ENCODE measurements at places on chromosomes 5 and 9.

DNA sequence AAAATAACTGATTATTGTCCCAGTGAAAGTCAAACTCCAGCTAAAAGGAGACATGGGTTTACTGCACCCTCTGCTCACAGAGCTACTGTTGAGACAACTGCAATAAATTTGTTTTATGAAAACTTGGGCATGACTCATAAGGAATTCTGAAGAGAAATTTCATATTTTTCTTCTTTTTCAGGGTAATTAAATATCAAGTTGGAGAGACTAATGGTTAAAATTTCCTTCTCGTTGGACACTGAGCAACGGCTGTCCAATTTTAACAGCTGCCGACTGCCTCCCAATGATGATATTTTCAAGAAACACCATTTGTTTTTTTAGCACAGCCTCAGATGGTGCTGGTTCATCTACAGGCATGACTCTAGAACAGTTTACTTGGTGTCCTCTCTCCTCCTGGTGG is 259.2 kb upstream of the RGMB start:
- no peak for DNase-seq

- no peak for DNase-seq
These were observed 416.0 kb downstream of the MAN2A1 start for GRCh38 chr5:110105692-110106091.

GRCh38 chr5:130964231-130965202 is 200.5 kb downstream of the HINT1 start:
- DNase-seq = no peak

GRCh38 chr5:151491062-151491461 is 43.7 kb downstream of the SLC36A1 start:
- no peak for DNase-seq

GRCh38 chr5:58887721-58888409 is 305.0 kb downstream of the RAB3C start:
- DNase-seq = no peak

GRCh38 chr9:136013524-136014034 is 52.4 kb upstream of the UBAC1 start:
- no peak for DNase-seq

- no peak for DNase-seq
These were observed 391.0 kb upstream of the IRX2 start for GRCh38 chr5:3142261-3143027.

DNA sequence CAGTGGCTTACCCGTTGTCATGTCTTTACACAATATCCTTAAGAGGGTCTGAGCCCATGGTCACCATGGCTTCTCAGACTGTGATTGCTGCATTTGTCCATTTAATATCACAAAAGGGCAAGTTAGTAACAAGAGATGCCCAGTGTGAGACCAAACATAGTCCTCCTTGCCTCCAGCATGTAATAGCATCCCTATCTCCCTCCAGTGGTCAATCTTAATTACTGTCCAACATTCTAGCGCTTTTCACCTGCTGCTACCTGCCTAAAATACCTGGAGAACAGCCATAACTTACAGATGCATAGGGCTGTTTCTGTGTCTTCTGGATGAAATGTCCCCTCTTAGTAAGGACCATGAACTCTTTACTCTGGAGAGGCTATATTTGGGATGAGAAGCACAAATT is 267.2 kb upstream of the DAB2 start:
- no peak for DNase-seq

GRCh38 chr9:6040077-6040476 is 24.7 kb upstream of the RANBP6 start:
- no peak for DNase-seq

DNA sequence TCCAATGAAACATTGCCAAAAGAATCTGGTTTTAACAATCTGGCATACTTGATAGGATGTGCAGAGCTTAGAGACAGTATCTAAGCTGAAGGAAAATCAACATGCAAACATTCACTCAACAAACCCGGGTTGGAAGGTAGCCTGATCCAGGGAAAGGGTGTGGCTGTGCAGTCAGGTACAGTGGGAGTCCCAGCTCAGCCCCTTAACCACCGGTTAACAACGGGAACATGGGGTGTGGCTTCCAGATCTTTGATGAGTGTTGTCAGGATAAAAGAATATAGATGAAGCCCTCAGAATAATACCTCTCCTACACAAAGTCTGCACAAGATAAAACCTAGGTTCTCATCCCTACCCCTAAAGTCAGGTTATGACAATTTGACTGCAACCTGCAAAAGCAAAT is 127.3 kb downstream of the CDK5RAP2 start:
- no peak for DNase-seq

DNA sequence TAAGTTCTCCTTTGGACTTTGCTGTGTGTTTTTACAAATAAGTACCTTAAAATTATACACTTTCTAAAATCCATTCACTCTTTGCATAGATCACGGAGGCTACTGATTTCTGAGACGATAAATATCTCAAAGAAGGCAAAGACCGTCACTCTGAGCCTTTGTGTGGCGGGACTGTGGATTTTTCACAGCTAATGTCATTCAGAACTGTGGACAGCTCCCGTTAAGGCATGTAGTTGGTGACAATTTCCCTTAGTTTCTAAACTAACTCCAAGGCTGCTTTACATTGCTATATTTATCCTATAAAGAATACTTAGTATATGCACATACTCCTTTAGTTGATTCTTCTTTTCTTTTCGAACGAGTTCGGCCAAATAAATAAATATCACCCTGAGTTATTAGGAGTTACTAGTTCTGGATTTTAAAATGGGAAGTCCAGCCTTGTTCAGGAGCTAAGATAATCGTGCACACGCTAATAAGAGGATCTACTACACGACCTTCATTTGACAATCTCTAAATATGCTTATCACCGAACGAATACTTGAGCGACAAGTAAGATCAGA is 1.8 kb downstream of the HCN1 start:
- no peak for DNase-seq

GRCh38 chr5:170757182-170757601 is 26.3 kb upstream of the GABRP start:
- no peak for DNase-seq

GRCh38 chr5:40828690-40829661 is 6.0 kb downstream of the RPL37 start:
- no peak for DNase-seq

- peak; percentile 11 for DNase-seq
These were observed 57.0 kb downstream of the C9orf153 start for GRCh38 chr9:86202338-86202882.

GRCh38 chr5:133783481-133783880 is 171.1 kb upstream of the FSTL4 start:
- DNase-seq = no peak

DNA sequence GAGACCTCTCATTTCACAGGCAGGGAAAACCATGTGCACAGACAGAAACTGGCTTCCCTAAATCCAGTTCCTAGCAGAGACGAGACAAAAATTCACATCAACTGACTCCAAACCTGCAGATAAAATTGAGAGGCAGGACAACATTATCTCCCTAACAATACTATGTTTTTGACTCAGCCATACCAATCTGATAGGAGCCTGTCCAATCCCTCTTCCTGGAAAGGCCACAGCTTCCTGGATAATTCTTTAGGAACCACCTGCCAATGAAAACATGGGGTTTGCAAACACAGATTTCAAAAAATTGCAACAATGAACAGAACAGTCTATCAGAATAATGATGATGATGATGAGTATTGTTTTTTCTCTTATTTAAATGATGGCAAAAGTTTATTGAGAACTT is 22.4 kb downstream of the SH3TC2 start:
- no peak for DNase-seq

GRCh38 chr9:93597871-93598646 is 21.7 kb downstream of the PHF2 start:
- DNase-seq = no peak

- no peak for DNase-seq
These were observed 339.2 kb downstream of the ARL15 start for GRCh38 chr5:53971131-53971530.

DNA sequence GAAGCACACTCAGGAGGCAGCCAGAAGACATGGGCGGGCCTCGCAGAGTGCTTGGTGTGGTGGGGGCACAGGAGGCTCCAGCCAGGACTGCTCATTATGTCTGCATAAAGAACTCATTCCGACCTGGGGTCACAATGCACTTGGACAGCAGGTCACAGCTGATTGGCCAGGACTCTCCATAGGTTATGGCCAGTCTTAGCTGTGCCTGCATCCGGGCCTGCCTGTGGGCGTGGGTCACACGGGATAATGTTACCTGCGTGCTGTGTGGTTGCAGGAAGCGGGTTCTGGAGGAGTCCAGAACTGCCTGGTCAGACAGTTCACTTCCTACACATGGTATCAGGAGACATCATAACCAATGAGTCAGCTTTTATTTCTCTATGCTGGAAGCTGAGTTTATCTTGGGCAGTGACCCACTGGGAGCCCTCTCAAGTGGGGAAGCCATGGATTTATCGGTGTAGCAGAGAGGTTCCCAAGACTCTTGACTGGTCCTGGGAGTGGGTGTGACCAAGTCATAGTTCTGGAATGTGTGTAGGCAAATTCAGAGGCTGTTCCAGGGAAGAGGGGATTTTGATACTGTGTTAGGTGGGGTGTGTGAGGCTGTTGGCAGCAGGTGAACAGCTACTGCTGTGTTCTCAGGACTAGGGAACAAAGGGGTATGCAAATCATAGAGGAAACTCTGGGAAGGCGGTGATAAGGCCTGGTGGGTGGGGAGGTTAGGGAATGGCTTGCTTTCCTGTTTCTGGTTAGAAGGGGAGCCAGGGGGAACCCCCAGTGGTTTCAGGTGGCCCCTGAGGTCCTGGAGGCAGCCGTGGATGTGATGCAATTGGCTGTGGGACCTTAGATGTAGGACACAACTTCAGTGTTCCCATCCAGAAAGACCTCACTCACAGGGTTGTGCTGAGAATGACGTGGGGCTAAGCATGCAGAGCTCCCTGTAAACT is 51.3 kb downstream of the ARHGEF37 start:
- no peak for DNase-seq

DNA sequence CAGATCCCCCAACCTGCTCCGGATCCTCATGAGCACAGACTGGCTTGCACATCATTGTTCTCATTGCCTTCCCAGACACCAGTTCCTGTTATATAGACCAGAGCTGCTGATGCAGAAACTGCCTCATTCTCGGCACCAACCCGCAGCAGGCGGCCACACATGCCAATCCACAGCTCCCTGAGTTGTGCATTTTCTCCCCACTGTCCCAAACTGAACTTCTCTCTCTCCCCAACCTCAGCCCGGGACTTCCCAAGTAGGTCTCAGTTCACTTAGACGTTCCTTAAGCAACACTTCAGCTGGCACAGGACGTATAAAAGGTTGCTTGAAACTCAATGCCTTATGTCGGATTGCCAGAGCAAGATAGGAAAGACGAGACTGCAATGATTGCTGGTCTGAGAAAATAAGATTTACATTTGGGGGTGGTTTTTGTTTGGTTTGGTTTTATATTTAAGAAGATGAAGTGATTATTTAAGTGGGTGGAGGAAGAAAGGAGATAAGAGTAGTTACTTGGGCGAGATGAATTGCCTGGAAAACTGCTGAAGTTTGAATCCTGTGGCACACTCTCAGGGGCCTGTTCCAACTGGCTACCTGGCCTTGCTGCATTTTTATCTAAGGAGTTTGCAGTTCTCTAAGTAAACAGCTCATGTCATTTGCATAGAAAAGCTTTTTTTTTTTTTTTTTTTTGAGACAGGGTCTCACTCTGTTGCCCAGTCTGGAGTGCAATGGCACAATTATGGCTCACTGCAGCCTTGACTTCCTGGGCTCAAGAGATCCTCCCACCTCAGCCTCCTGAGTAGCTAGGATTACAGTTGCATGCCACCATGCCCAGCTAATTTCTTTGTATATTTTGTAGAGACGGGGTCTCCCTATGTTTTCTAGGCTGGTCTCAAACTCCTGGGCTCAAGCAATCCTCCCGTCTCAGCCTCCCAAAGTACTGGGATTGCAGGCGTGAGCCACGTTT is 155.4 kb downstream of the GOLPH3 start:
- DNase-seq = no peak

- peak; percentile 53 for DNase-seq
These were observed 31.4 kb upstream of the MTAP start for GRCh38 chr9:21770871-21771560.

- no peak for DNase-seq
These were observed 221.8 kb upstream of the RASEF start for GRCh38 chr9:83284746-83285145.

- no peak for DNase-seq
These were observed 5.5 kb upstream of the GLIS3 start for GRCh38 chr9:4305065-4305985.

DNA sequence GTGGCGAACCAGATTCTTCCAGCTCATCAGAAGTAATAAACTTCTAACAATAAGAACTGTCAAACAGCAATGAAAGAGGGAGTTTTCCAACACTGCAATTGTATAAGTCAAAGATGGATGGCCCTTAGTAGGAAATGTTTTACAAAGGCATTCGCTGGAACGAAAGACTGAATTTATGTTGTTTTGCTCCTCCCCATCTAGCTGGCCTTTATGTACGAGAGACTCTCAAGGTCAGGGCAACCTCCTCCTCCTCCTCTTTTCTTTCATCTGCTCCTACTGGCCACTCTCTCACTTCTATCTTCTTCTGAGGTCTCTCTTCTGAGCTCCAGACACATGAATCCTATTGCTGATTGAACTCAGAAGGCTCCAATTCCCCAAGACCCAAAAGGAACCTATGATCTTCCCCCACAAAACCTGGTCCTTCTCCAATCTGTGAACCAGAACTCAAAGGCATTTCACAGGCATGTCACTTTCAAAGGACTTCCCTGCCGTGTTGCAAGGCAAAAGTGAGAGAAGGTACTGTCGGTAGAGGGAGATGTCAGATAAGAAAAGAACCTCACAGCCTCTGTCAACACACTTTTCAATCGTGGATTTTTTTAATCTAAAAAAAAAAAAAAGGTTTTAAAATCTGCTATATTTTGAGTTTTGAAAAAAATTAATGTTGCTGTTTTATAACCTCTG is 28.5 kb upstream of the PUM3 start:
- no peak for DNase-seq

DNA sequence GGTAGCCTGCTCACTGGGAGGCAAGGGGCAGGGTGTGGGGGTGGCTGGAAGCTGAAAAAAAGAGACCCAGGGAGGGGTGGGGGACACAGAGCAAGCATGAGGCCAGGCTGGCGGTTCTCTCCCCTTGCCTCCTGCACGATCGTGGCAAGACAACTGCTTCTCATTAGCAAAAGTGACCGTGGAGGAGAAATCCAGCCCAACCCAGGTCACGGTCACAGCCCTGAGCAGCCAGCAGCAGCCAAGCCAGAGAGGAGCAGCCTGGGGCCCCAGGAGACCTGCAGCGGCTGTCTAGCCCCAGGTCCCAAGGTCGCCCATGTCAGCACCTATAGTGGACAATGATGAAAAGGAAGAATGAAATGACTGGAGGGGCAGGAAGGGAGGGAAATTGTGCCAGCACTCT is 89.1 kb downstream of the NRG2 start:
- no peak for DNase-seq

DNA sequence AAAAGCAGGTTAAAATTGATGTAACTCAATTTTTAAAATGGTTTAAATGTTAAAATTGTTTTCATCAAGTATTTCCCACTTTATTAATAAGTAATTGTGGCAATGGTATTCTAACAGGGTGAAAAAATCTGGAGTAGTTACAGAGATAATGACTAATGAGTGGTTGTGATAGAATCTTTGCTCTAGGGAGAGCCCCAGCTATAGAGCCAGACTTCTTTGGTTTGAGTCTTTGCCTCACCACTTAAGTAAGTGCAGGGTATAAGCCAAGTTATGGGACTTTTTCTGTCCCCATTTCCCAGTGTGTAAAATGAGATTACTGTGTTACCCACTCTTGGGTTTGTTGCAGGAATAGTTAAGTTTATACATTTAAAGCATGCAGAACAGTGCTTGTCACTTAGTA is 158.1 kb downstream of the FER start:
- DNase-seq = no peak

- DNase-seq = no peak
These were observed 145.3 kb upstream of the SMARCA2 start for GRCh38 chr9:1869843-1870242.

Data from amniotic stem cell (primary cell).